ENCODE measurements at places on chromosomes 1 and 21. TPM values are rescaled to one million over a fixed set of nuclear protein-coding genes. Genes with fewer than 3 reads are reported as not detected.

Gene TTC22
- total RNA-seq = 7.1 TPM

Gene ITLN1
- total RNA-seq = 295 TPM

Gene HAO2
- total RNA-seq = not detected

Gene NUDT17
- total RNA-seq = 1.8 TPM

Gene TFAP2E
- 1.9 TPM for total RNA-seq

Gene KRTAP21-2
- not detected for total RNA-seq

Gene POU2F1
- 15.3 TPM for total RNA-seq

Gene RXFP4
- total RNA-seq = not detected

Gene SRSF11
- 146 TPM for total RNA-seq

Gene GCSAML
- total RNA-seq = 2.7 TPM

- DNase-seq = no peak
Measured at GRCh38 chr1:94416901-94417727, 1.1 kb upstream of the ABCD3 start.

DNA sequence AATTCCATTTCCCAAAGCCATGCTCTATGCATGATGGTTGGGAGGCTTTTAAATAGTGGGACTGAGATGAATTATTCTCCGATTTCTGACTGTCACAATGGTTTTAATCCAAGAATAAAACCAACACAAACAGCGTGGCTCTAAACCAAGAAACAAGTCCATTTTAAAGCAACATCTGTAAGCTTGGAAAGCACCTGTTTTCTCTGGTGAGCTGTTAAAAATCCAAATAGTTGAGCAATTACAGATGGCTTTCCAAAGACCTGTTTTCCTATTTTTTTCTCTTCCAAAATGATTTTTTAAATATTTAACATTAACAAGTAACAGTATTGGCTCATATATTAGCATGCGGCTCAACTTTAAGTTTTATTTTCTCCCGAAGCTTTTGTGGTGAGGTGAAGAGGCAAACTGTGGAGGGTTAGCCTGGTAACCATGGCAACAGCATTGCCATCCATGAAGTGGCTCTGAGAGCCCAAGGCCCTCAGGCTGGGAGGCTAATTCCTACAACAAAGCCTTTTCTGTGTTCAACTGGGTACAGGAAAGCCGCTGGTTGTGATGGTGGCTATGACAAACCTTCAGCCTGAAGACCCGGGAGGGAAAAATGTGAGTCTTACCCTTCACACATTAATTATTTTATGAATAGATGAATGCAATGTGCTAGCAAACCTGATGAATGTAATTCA is 56.7 kb upstream of the B3GALT5 start:
- no peak for DNase-seq

- DNase-seq = no peak
Measured at GRCh38 chr1:101069158-101069557, 43.6 kb upstream of the DPH5 start.

DNA sequence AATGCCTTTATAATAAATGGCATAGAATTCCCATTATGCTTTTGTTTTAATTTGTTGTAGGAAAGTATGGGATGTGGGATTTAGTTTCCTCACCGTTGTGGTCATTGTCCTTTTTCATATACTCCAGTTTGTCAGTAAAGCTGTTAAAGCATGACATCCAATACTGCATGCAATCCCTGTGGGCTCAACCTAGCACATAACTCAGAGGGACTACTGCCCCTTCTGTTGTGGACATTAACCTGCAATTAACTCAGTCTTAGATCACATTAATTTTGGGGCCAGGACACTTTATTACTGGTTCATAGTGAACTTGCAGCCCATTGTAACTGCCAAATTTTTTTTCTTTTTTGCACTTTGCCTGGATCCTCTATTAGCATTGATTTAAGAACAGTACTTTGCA is 112.5 kb downstream of the DNM3 start:
- DNase-seq = no peak

DNA sequence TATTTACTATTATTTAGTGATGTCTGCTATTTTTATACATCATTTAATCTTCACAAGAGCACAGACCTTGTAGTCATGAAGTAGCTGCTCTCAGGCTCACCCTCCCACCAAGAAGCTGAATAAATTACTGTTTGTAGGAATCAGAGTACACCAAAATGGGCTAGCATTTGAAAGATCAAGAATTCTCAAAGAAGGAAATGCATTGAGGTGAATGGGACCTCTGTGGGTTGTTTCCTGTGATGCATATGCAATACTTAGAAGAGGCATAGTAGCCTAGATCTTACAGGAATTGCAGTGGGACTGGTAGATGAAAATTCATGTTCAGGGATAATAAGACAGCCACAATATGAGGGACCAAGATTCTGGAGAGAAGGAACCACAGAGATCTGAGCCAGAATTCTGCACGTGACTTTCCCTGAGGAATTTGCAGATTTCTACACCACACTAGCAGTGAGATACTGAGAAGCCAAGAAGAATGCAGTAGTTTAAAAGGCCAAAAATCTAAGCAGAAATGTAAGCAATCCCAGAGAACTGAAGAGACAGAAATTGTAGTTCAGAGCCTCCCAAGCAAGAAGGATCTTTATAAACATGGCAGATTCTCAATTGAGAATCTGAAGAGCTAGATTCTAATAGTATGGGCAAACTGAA is 307.0 kb downstream of the ST6GALNAC3 start:
- DNase-seq = no peak

- no peak for DNase-seq
Measured at GRCh38 chr1:237863234-237863633, 27.5 kb downstream of the ZP4 start.

GRCh38 chr1:108615544-108615943 is 45.3 kb downstream of the HENMT1 start:
- DNase-seq = no peak

DNA sequence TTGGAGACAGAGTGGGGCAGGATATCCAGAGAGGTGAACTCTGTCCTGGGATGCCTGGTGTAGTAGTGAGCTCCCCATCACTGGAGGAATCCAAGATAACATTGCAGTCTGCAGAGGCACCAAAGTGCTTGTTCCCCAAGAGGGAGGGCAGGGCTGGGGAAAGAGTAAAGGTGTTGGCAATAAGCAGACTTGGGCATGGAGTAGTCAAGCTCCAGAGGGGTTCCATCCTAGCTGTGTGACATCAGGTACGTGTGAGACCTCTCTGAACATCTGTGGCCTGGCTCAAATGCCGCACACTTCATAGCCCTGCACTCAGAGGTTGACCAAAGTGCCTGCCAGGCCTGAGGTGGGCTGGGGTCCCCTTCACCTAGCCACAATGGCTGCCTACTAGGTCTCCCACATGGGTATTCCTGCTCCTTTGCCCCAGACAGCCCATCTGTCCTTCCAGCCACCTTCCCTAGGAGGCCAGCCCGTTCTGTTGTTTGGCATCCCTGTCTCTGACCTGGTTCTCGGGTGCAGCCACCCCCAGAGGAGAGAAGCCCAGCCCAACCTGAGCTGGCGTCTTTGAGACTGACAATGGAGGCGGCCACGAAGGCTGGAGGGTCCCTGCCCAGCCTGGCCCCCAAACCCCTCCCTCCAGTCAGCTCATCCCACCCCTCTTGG is 2.8 kb upstream of the ARF1 start:
- DNase-seq = peak; percentile 62

- no peak for DNase-seq
Measured at GRCh38 chr21:35386491-35387079, 337.5 kb upstream of the RUNX1 start.

DNA sequence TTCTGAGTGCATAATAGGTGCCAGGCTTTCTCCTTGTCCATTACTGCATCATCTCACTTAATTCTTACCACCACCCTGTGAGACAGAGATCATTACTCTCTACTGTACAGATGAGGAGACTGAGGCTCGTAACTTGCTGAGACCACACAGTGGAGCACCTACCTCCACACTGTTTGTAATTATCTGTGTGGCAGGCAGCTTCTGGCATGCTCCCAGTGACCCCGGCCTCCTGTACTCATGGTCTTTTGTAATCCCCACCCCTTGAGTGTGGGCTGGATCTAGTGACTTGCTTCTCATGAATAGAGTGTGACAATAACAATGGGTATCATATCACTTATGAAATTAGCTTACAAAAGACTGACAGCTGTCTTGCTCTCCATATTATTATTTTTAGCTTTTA is 407.3 kb downstream of the MATN1 start:
- no peak for DNase-seq

DNA sequence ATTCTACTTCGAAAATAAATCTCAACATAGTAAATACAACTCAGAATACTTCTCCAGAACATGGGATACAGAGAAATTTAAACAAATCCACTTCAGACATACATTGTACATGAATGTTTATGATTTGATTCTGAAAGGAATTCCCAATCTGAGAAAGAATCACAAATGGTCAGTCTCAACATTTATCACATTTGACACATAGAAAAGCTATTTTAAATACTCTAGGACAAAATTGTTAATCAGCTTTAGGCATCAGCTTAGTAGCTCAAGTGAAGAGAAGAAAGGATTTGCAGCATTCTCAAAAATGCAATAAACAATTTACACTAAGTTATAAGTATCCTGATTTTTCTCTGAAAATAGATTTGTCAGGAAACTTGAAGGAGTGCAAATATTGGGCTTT is 184.8 kb downstream of the PTPRC start:
- no peak for DNase-seq

- DNase-seq = peak; percentile 66
Measured at GRCh38 chr1:27724961-27725373, 794 bp upstream of the FAM76A start.

DNA sequence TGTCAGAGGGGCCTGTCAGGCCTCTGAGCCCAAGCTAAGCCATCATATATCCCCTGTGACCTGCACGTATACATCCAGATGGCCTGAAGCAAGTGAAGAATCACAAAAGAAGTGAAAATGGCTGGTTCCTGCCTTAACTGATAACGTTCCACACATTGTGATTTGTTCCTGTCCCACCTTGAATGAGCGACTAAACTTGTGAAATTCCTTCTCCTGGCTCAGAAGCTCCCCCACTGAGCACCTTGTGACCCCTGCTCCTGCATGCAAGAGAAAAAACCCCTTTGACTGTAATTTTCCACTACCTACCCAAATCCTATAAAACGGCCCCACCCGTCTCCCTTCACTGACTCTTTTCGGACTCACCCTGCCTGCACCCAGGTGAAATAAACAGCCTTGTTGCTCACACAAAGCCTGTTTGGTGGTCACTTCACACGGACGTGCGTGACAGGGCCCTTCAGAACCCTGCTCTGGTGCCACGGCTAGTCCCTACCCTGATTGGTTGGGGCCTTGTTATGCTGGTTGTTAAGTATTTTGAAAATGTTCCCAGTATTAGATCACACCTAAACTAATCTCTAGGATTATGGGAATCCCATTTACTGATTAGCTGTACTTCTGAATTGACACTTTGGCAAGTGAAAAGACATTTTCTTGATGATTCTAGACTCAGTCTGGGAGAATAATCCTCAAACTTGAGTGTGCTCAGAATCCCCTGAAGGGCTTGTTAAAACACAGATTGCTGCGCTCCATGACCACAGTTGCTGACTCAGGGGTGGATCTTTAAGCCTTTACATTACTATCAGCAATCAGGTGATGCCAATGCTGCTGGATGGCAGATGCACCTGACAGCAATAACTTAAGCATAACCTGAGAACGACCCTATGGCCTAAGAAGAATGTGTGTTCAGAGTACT is 28.8 kb upstream of the SPATA6 start:
- DNase-seq = no peak

GRCh38 chr1:228005511-228006033 is 1.2 kb upstream of the WNT3A start:
- peak; percentile 55 for DNase-seq

DNA sequence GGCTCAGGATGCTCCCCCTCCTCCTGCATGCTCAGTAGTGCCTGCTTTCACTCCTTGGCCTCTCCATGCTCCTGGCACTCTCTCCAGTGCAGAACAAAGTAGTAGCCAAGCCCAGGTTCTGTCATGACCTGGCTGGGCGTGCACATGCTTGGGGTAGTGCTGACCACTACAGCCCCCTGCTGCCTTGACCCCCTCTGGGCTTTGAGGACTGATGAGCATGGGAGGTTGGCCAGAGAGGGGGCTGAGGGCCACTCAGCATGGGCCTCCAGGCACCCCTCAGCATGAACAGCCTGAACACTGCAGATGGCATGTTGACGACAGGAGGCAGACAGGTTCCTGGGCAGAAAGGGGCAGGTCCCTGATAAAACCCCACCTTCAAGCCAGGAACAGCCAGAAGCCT is 935.7 kb upstream of the PRMT6 start:
- DNase-seq = no peak

DNA sequence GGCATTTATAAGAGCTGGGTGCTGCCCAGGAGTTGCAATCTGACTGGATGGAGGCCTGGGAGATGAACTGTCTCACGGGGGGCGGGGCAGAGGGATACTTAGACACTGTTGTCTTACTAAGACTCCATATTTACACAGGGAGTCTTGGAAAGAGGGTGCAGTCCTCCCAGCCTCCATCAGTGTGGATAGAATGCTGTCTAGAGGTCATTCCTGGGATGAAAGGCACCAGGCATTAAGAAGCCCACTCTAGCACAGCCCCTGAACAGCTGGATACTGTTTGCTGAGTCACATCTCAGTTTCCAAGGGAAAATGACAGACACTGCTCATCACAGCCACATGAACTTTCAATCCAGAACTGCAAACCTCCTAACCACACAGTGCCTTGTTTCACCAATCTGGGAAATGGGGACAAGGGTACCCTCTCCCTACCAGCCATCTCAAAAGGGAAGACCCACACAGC is 43.3 kb downstream of the SSBP3 start:
- DNase-seq = no peak

DNA sequence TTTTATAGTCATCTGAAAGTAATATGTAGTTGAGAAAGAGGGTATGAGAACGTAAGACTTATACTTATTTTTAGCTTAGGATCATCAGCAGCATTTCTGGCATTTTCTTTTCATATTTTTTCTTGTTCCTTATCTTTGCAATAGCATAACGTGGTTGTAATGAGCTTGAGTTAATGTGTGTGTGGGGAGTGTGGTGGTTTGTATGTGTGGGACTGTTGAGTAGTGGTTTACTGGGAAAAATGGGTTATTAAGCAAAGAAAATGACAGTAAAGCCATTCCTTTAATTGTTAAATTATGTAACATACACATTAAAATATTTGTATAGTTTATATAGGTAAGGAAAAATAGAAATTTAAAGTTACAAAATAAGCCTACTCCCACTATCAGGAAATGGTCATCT is 15.2 kb downstream of the PIP5K1A start:
- DNase-seq = no peak

DNA sequence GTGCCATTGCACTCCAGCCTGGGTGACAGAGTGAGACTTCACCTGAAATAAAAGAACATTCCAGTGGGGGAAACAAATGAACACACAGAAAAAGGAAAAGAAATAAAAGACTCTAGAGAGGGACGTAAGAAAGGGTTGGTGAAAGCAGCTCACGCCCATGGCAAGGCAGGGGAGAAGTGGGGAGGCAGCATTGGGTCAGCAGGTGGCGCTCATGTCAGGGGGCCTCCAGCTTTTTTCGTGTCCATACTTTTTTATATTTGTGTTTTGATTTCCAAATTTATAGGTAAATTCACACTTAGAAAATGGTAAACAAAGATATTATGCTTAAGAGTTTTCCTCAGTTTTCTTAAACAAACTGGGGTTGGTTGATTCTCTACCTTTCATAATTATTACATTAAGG is 45.5 kb downstream of the VPS13D start:
- DNase-seq = peak; percentile 70
